AG20443 (cell line): ENCODE measurements at places on chromosomes 16 and 17.

GRCh38 chr16:86593913-86594620 is 15.7 kb downstream of the FOXL1 start:
- DNase-seq: no peak

DNA sequence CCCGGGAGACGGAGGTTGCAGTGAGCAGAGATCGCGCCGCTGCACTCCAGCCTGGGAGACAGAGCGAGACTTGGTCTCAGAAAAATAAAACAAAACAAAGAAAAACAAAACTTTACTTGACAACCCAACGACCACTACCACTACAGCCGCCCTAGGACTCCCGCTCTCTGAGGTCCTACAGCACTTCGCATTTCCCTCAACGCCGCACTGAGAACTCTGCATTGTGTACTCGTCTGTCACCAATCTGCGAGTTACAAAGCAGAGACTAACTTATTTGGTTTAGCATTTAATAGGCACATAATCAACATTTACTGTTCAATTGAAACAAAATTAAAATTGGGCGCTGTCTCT is 479 bp upstream of the ZNF207 start:
- peak; percentile 18 for DNase-seq

GRCh38 chr17:27985736-27986399 is 56.6 kb upstream of the NLK start:
- DNase-seq: no peak

GRCh38 chr17:75270966-75271232 is at the start of gene MIF4GD:
TSS of gene MIF4GD (minus strand) at chr17:75271231. CDS start at chr17:75270195, 1,036 bp downstream.
- no peak for DNase-seq

DNA sequence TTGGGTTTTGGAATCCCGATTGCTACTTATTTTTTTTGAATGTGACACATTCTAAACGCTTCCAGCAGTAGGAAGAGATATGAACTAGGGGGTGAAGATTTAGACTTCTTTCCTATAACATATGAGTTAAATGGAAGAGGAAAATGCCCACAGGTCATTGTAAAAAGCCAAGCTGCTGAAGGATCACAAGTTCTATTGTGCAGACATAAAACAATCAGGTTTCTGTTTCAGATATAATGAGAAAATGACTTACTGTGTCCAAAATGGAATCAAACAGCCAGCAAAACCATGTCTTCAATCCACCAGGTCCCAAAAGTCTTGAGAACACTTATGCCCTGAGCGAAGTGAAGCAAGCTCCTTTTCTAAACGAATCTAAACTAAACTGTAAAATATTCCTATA is 157.0 kb upstream of the SOX9 start:
- no peak for DNase-seq

- DNase-seq: no peak
Observed at GRCh38 chr16:63981639-63982038, 1140.2 kb downstream of the CDH11 start.

GRCh38 chr17:77140878-77141767 is at the start of gene SEC14L1:
TSS of gene SEC14L1 (plus strand) at chr17:77140969. CDS start at chr17:77143597, 2,628 bp downstream.
- peak; percentile 29 for DNase-seq

DNA sequence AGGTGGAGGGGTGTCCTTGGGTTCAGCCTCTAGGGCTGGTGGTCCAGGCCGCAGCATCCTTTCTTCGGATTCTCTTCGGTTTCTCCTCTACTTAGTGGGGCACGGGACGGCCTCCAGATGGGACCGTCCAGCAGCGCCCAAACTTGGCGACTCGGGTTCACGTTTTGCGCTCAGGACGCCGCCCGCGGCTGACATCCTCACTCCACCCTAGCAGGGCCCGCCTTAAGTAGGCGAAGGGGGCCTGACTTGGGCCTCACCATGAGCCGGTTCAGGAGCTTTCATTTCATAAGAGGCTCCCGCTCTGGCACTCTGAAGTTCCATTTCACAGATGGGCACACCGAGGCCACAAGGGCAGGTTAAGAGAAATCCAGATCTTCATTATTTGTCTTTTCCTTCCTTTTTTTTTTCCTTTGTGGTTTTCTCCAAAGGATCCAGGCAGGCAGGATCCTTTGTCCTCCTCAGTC is 141.2 kb downstream of the SEC14L1 start:
- no peak for DNase-seq

GRCh38 chr17:49996495-49997300 is 1.7 kb upstream of the DLX3 start:
- peak; percentile 84 for DNase-seq

GRCh38 chr16:1311738-1312466 is 2.5 kb downstream of the UBE2I start:
- peak; percentile 50 for DNase-seq

DNA sequence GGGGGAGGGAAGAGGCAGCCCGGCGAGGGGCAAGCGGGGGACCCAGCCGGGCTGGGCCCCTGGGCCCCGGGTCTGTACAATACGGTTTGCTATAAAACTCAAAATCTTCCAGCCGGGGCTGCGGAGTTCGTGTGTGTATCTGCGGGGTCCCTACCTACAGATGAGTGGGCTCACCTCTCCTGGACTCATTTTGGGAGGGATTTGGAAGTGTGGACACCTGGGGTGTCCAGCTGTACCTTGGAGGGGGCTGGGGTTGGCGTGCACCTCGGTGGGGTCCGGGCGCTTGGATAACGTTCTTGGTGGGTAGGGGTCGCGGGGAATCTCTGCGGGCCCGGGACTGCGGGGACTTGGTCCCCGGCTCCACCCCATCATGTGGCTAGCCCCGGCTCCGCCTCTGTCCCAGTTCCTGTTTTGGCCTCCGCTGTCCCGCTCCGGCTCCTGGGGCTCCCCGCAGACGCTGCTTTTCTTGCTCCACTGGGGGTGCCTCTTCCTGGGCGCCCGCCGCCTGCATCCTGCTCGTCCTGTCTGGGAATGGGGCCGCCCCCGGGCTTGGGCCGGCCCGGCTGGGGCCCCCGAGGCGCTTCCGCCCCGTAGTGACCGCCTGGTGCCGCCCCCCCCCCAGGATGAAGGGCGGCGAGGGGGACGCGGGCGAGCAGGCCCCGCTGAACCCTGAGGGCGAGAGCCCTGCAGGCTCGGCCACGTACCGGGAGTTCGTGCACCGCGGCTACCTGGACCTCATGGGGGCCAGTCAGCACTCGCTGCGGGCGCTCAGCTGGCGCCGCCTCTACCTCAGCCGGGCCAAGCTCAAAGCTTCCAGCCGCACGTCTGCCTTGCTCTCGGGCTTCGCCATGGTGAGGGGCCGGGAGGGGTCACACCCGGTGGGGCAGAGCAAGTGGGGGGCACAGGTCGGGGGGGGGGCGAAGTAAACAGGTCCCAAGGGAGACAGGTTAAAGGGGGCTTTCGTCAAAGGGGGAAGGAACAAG is at the start of gene ORAI3:
ORAI3 (plus strand) TSS at position 402 of the 983 bp plus-strand sequence; CDS start at position 624, 222 bp downstream.
- peak; percentile 75 for DNase-seq

DNA sequence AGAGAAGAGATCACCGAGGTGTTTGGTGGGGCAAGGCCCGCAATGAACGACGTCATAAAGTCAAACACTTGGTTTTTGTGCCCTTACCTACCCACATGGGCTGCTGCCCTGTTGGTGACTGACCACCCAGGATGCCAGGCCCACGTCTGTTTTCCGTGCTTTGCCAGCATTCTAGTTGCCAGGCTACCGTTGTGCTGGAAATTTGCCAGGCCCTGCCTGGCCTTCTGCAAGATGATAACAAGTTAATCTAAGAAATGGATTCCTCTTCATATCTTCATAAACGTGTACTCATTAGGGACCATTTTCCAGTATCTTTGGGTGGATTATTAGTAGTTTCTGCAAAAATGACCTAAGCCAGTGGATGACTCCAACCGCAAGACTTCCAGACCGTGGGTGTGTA is 35.4 kb downstream of the SLC6A4 start:
- DNase-seq: no peak
